ENCODE measurements at places on chromosomes 5 and 9.

DNA sequence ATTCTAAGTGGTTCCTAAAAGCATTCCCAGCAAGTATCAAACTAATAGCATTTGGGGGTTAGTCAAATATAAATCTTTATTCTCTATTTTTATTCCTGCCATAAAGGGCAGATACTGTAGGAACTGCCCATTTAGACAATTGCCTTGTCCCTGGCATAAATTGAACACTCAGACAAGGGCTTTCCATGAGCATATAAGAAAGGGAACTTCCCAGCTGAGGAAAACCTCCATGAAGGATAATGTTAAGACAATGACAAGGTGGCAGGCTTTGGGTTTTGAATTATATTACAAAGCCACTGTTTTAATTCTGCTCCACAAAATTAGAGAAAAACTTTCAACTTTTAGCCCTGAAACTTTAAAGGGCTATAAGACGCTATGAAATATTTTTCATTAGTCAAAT lies 81.3 kb downstream of the ST8SIA4 start:
- DNase-seq: no peak

DNA sequence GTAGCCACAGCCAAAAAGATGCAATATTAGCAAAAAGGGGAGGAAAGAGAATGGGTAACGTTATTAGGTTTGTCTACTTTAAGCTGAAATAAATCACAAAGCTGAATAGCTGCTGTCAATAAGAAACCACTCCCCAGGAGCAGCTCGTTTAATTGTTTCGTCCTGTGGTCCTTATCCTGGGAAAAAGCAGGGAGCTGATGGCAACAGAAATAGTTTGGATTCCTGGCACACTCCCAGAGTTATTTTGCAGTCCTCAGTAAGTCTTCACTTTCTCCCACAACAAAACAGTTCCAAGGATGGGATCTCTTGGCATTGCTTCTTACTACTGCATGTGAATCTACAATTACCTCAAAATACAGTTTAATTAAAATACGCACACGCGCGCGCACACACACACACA lies 28.8 kb downstream of the FRMD3 start:
- DNase-seq: no peak

DNA sequence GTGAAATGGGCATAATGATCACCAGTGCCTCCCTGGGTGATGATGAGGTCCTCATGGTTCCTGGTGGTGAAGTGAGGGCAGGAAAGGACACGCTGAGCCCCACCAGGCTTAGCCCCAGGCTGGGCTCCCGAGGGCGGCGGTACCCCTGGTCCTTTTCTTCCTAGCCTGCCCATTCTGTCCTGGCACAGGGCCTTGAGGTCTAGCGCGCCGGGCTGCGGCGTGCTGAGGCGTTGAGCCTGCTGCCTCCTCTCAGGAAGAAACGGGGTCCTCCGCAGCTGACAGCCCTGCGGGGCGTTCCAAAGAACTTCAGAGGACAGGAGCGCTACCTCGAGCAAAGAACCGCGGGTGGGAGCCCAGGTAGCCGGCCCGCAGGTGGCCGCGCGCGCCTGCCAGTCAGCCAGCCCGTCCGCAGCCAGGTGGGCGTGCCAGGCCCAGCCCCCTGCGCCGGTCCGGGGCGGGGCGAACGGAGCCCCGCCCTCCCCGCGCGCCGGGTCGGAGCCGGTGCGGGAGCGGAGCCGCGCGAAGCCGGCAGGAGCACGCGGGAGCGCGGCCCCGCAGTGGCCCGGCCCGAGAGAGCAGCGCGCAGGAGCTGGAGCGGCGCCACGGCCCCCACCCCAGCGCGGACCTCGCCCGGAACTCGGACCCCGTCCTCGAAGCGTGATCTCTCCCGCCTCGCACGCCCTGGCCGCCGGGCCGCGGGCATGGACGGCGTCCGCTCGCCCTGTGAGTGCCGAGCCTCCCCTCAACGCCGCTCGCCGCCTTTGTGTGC lies at the start of gene WNK2:
Gene WNK2 (plus strand): TSS at position 477 of the 769 bp plus-strand sequence. CDS start 791 bp downstream, outside the sequence.
- peak; percentile 91 for DNase-seq

- no peak for DNase-seq
These were observed 417.9 kb downstream of the NR2F1-AS1 start for GRCh38 chr5:93163010-93163663.

GRCh38 chr9:18791074-18791473 lies 241.9 kb downstream of the SAXO1 start:
- DNase-seq: peak; percentile 79

- peak; percentile 51 for DNase-seq
These were observed 54.5 kb upstream of the FST start for GRCh38 chr5:53425687-53426511.

- DNase-seq: no peak
These were observed 3.5 kb downstream of the RALGDS start for GRCh38 chr9:133117271-133118178.

- DNase-seq: no peak
These were observed 153.8 kb upstream of the RASA1 start for GRCh38 chr5:87113861-87114260.

DNA sequence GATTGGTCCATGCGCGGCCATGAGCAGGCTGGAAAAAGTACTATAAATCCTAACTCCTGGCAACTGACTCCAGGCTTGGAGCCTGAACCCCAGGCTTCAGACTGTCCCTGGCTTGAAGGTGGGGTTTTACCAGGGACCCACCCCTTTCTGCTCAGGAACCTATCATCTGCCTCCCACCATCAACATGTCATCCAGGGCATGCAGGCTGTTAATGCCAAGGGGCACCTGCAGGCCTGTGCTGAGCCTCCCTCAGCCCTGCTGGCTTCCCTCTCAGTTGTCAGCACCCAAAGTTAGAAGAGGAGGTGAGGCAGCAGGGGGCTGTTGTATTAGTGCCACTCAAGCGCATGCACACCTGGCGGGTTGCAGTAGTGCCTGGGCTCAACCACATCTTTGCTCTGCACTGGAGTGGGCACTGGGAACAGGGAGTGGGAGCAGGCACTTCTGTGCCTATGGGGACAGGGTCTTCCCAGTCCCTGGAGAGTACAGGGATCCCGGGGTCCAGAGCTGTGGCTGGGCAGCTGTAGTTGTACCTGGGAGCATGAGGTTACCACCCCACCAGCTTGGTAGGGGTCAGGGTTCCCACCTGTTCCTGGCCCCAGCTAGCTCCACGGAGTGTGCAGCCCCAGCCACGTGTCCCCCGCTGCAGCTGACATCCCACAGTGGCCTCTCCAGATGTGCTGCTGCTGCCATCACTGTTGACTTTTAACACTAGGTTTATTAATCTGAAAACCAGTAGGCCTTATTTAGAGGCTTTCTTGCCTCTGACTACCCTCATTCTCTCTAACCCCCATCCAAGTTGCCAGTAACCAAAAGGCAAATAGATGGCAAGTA lies 306.2 kb upstream of the RIOK2 start:
- no peak for DNase-seq

DNA sequence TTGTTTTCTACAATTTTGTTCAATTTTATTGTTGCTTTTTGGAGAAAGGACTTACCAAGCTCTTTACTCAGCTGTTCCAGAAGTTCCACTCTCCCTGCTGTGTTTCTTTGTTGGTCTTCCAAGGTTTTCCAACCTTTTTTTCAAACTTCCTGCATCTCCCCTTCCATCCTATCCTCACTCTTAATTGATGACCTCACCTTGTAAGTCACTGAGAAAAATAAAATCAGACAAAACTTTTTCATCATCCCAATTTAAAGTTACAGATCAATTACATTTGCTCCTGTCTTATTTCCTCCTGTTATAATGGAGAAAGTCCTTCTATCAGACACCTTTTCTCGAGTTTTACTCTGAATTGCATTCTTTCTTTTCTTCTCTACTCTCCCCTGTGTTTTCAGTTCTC lies 121.1 kb downstream of the DMXL1 start:
- DNase-seq: no peak

DNA sequence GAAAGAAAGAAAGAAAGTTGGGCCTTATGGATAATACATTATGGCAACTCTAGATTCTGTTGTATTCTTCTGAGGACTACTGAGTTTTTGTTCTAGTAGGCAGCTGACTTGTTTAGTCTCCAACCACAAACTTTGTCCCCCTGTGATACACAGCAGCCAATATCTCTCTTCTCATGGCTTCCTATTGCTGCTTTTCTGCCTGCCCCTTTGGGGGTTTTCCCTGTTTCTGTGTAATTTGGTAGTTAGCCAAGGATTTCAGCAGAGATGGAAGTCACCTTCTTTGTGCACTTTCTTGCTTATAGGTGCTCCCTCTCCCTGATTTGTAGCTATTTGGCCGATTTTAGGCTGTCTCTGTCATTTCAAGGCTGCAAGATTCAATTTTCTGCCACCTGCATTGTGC lies 109.6 kb downstream of the FGF1 start:
- no peak for DNase-seq

DNA sequence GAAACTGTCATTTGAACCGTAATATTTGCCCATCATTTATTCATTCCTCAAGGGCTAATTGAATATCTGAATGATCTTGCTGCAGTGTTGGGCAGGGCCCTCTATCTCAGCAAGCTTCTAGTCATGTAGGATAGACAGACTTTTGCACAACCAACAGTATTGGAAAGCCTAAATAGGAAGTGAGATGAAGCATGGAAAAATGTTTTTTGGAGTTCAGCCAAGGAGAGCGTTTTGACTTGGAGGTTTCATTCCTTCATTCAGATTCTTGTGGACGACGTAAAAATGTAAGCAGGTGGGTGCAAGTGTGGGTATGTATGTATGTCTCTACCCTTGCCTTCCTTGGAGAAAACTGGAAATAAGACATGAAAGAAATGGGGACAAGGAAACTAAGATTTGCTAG lies 15.5 kb downstream of the DAPK1 start:
- DNase-seq: no peak

DNA sequence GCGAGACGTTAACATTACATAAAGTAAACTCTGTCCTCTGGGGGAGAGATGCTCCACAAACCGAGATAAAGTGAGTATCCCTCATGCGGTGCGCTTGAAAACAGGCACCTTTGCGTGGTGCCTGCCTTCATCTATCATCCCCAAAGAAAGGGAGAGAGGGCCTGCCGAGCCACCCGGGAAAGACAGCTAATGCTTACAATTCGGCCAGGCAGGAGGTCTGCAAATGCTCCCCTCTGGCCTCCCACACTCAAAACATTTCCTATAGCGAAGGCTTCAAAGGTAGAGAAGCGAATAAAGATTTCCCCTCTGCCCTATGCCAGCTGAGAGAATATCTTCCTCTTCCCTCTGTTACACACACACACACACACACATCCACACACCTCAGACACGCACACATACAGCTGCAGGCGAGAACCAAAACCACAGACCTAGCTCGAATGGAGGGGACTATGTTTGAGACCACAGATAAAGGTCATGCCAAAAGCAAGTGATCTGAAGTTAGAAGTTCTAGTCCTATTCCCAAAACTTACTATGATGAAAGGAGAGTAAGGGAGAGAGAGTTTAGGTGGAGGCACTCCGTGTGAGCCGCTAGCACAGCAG lies 132.8 kb downstream of the CRB2 start:
- DNase-seq: no peak

DNA sequence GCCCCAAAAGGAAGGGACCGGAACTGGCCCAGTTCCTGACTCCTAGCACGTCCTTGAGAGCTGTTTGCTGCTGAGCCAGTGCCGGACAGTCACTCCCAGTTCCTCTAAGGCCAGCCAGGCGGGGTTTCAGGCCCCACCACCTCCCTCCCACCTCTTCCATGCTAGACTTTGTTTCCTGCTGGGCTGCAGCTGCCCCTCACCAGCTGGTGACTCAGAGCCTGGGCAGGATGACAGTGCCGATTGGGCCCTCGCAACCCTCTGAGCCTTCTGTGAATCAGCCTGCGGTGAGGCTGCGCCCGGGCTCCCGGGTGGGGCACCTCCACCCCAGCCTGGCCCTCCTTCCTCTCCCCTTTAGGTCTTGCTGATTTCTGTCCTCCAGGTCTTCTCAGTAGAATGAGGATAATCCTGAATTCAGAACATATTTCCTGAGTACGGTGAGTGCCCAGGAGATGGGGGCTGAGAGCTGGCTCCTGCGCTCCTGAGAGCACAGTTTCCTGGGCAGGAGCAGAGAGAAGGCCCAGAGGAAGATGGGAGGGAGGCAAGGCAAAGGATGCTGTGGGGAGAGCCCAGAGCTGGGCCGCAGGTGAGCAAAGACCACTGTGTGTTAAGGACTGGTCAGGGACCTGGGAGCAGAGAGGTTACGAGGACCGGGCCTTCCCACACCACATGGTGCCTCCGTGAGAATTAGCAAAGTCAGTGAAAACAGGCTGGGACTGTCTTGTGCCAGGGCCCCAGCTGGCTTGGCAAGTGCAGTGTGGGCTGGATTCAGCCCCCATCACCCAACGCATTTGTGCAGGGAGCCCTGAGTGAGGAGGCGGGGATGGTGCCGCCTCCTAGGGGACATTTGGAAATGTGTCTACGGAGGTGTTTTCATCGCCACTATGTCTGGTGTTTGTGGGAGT lies 32.9 kb upstream of the STXBP1 start:
- DNase-seq: peak; percentile 17

GRCh38 chr5:106127985-106128384 lies 1542.8 kb downstream of the EFNA5 start:
- DNase-seq: no peak
